CD4-positive, CD25-positive, alpha-beta regulatory T cell (primary cell): ENCODE measurements at places on chromosomes 12 and 14.

GRCh38 chr14:85921241-85921640 lies 391.3 kb downstream of the FLRT2 start:
- no peak for DNase-seq

DNA sequence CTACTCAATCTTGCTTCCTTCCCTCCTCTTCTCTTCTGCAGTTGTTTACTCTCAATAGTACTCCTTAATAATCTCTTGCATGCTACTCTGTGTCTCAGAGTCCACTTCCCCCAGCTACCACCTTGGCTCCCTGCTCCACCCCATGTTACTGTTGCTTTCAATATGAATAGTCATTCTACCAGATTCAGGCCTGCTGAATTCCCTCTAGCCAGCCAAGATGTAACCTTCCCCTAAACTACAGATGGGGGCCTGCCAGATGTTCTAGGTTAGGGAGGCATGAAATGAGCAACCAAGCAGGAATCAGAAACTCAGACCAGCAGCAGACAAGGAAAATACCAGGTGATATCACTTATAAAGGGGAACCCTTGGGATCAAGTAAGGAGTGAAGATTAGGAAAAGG lies 392.1 kb upstream of the DDHD1 start:
- DNase-seq, result no peak

- no peak for DNase-seq
These were observed 13.5 kb downstream of the ISCA2 start for GRCh38 chr14:74507085-74507484.

GRCh38 chr14:103319422-103319821 lies 14.6 kb upstream of the EIF5 start:
- DNase-seq, result no peak

- DNase-seq, result no peak
These were observed 18.5 kb upstream of the ANO2 start for GRCh38 chr12:5963515-5963914.

DNA sequence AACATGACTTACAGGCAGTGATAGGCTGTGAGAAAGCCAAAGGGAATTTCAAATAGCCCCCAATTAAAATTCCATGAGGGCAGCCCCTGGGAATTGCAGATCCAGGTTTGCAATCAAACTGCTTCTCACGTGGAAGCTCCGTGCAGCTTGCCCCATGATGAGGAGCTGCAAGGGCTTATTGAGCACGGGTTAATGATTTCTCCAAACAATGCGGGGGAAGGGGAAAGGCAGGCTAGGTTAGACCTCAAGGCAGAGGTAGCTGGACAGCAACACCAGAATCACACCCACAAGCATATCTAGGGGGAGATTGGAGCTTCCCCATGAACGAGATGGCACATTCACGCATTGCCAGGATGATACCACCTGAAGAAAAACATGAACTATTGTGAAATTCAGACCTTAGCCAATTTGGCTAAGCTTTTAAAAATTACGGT lies 5.0 kb upstream of the DUSP6 start:
- DNase-seq, result no peak

DNA sequence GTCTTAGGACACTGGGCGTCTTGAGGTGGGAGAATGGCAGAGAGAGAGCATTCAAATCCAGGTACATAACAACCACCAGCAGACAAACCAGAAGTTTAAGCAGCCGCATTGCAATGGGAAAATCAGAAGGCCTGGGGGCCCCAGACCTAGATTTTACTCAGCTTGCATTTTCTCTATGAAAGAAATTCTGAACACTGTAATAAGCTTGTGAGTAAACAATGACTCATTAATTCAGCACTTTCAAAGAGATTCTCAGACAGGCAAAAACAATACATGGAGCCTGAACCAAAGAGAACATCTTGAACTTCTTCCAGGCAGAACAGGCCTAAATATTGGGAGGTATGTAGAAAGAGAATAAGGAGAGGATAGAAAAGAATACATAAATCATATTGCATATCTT lies 69.8 kb upstream of the IFNG-AS1 start:
- no peak for DNase-seq

DNA sequence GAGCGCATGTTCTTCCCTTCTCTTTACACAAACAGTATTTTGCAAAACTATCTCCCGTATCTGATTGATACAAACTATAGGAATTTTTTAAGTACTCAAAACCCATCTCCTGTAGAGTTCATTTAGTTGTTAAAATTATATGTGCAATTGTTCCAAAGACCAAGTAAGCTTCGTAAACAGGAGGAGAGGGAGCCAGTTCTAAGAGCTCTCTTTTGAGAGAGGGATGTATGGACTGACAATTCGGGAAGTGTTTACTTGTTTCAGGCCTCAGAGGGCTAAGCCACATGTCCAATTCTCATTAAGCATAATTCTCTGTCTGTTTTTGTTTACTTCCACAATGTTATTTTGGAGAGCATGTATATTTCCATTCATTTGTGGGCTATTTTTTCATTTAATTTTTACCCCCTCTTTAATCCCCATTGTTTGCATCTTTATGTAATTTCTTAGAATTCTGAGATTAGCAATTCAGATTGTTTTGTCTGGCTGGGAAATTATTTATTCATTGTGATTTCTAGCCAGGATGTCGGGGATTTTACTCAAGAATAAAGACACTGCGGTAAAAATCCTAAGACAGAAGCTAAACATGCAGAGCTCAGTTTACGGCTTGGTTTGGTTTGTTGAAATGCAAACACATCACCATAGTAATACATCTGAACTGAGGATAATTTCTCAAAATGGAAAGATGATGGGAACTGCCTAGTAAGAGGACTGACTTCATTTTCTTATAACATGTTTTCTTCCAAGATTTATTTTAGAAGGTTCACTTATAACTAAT lies 126.8 kb downstream of the KCNK10 start:
- DNase-seq, result no peak

- DNase-seq, result no peak
These were observed 357.7 kb downstream of the CACNA1C start for GRCh38 chr12:2410496-2410895.

DNA sequence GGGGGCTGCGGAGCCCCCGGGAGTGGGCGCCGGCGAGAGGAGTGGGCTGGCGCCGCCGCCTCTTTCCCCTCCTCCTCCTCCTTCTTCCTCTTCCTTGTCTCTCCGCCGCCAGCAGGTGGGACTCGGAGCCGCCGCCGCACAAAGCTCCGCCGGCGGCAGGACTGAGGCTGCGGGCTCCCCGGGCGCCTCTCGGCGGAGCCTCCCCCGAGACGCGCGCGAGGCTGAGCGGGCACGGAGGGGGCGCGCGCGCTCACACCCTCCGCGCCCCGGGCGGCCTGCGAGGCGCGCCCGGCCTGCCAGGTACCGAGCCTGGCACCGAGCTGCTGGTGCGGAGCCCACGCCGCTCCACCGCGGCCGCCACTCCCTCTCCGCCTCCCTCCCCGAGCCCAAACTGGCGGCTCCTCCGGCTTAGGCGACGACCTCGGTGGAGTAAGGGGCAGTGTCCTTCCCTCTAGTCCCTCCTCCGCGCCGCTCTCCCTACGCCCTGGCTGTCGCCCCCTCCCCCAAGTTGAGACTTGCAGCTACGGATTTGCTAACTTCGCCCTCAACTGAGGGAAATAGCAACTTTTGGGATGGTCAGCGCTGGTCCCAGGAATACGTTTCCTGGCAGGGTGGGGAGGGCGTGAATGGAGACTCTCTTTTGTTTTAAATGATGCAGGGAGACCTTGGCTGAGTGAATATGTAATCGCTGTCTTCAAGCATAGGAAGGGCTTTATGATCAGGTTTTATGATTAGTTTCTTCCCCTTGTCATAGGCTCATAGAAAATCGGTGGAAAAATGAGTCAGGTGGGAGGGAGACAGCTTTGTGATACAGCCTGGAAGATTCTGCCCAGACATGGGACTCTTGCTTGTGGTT lies 199.5 kb upstream of the CAND1 start:
- DNase-seq, result peak; percentile 16

DNA sequence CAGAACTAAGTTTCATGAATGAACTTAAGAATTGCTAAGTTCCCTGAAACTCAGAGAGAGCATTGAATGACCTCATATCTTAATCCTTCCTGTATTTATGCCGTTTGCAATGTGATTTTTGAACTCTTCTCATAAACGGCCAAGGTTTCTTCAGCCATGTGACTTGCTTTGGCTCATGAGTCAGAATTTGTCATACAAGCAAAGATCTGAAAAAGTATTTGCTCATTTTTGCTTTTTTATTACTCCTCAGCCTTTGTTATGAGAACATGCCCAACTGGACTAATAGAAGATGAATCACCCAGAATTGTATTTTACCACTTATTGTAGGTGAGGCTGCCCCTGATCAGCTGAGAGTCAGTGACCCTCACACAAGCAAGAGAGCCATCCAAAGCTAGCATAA lies 693.8 kb downstream of the BCL11B start:
- no peak for DNase-seq

DNA sequence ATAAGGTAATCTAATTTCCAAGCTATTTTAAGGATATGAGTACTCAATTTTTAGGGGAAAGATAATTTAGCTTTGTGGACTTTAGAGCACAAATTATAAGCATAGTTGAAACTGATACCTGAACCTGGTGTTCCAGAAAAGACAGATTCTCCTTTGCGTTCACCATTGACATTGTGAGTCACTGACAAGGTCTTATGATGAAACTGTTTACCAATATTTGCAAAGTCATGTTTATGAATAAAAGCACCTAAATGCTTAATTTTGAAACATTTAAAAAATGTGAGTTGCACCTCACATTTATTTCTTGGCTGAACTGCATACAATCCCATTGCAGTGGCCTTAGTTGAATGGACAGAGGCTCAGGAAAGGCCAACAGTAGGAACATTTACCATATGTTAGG lies 3.9 kb downstream of the BCAT1 start:
- DNase-seq, result no peak

DNA sequence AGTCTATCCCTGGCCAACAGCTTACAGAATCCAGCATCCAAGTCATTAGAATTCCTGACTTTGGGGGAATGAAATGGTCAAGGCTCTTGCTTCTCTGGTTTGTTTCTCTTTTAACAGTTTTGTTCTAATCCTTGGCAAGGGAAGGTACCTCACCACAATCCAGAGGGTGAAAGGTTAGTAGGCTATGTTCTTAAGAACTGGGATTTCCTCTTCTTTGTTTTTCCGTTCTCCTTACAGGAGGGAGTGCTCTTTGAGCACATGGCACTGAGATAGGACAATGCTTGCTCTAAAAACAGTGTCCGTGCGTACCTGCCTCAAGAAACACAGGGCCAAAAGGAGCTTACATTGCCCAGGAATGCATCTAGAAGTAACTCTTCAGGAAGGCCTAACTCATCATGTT lies 156.6 kb downstream of the GCH1 start:
- DNase-seq, result no peak

GRCh38 chr12:114933428-114934160 lies 249.6 kb upstream of the TBX3 start:
- no peak for DNase-seq

DNA sequence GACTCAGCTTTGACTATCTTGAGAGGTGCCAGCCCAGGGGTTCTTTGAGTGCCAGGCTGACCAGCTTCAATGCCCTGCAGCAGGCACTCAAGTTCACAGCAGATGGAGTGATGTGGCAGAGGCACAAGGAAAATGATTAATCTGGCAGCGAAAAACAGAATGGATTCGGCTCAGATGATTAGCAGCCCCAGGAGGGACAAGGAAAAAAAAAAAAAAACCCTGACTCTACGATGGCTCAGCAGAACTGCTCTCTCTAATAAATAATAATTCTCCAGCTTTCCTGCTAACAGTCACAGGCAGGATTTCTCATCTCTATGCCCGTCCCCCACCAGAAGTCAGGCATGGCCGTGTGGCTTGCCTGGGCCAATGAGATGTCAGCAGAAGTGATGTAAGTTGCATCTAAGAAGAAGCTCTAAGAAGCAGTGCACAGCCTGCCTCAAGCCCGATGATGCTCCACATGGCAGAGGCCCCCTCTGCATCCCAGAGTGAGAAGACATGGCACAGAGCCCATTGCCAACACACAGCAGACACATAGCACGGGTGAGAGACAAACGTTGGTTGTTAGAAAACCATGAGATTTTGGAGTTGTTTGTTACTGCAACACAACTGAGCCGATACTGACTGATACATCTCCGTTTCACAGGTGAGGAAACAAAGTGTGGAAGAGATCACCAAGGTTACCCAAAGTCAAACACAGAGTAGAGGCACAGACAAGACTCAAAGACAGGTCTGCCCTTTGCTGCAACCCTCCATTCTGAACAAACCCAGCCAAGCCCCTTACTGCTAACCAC lies 111.0 kb downstream of the SCARB1 start:
- no peak for DNase-seq

GRCh38 chr12:132222096-132222807 lies 78.0 kb downstream of the NOC4L start:
- DNase-seq, result peak; percentile 62

GRCh38 chr12:52871291-52872039 lies 22.7 kb upstream of the KRT78 start:
- DNase-seq, result no peak

- DNase-seq, result no peak
These were observed 1027.0 kb downstream of the VRK1 start for GRCh38 chr14:97824218-97824617.

DNA sequence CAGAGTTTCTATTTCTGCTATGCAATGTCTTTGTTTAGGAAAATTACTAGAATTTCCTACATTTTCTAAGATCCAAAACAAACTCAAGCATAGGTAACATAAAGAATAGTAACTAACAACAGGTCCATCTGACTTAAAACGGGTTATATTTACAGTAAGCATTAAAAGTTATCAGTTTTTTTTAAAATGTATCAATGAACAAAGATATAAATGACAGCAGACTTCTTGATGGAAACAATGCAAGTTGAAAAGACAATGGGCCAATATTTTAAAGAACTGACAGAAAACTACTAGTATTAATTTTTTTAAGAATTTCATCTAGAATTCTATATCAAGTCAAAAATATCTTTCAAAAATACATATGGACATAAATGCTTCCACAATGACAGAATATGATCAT lies 367.1 kb upstream of the MGAT4C start:
- DNase-seq, result no peak

DNA sequence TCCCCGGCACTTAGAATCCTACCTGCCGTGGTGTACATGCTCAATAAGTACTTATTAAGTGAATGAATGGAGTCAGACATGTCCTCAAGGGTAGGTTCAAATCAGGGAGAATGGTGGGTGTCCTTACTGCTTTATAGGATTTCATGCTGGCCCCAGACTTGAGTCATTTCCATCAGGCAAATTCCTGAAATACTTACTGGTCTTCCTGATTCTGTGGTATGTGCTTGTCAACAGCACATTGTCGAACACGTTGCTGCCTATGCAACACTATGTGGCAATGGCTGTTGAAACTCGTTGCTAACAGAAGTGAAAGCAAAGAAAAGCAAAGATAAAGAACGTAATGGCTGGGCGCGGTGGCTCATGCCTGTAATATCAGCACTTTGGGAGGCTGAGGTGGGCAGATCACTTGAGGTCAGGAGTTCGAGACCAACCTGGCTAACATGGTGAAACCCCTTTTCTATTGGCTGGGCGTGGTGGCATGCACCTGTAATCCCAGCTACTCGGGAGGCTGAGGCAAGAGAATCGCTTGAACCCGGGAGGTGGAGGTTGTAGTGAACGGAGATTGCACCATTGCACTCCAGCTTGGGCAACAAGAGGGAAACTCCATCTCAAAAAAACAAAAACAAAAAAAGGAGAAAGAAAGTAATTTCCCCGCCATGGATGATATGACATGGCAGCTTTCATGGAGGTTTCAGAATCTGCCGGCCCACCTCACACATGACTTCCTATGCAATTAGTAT lies 214.9 kb downstream of the ZFP36L1 start:
- DNase-seq, result no peak

- no peak for DNase-seq
These were observed 149.4 kb upstream of the PRMT8 start for GRCh38 chr12:3341594-3341993.
